Hematopoietic multipotent progenitor cell treated with erythropoietin and hydrocortisone succinate and interleukin-3 and kit ligand, for 15 days (in vitro differentiated cells): ENCODE measurements at places on chromosomes 6 and 20.

DNA sequence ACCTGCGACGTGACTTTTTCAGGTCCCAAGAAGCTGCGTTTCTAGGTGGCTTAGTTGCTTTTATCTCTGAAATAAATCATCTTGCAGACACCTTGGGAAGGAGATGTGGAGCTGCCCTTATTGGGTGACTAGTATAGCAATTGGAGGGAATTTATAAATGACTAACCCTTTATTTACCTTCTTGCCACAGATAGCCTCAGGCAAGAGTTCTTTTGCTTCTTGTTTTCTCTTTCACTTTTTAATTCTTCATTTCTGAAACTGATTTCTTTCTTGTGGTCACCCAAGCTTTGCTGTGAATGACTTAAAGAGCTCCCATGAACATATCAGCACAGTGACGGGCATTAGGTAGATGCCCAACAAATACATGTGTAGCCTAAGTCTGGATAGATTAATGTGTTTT lies 3.0 kb downstream of the ADGRF4 start:
- no peak for DNase-seq

GRCh38 chr6:26491604-26492003 lies 8.5 kb upstream of the BTN1A1 start:
- DNase-seq = no peak

GRCh38 chr6:109379711-109380110 lies 2.6 kb downstream of the CD164 start:
- DNase-seq = no peak

- no peak for DNase-seq
Observed at GRCh38 chr6:85945459-85946185, 302.9 kb upstream of the SYNCRIP start.

GRCh38 chr6:18693881-18694280 lies 306.7 kb downstream of the RNF144B start:
- DNase-seq = no peak

GRCh38 chr6:166101819-166102419 lies 65.7 kb downstream of the TBXT start:
- no peak for DNase-seq

DNA sequence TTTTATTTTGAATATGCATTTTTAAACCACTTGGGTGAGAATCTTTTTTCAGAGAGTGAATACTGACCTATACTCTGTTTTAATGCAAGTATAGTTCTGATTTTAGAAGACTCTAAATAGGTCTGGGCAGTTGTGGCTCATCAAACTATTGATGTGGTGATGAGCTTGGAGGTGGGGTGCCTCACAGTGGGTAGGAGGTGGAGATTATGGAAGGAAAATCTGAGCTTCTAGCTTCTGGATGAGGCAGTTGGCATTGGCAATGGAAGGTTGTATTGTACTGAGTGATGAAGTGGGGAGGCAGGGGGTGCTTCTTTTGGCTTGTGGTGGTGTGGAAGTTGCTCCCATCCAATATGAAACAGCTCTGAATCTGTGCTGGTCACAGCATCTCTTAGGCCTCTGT lies 52.7 kb downstream of the VAPB start:
- no peak for DNase-seq

DNA sequence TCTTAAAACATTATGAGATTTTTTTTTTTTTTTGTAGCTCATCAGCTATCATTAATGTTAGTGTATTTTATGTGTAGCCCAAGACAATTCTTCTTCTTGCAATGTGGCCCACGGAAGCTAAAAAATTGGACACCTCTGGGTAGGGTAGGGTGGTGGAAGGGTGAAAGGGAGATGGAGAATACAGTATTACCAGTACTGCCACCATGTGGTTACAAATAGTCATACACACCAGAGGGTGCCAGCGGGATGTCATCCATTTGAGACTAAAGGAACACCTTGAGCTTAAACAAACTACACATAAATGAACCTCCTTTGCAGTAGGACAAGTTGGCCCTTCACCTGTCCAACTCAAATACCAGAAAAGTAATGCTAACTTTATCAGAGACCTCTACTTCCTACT lies 601.9 kb downstream of the HTR1B start:
- no peak for DNase-seq

DNA sequence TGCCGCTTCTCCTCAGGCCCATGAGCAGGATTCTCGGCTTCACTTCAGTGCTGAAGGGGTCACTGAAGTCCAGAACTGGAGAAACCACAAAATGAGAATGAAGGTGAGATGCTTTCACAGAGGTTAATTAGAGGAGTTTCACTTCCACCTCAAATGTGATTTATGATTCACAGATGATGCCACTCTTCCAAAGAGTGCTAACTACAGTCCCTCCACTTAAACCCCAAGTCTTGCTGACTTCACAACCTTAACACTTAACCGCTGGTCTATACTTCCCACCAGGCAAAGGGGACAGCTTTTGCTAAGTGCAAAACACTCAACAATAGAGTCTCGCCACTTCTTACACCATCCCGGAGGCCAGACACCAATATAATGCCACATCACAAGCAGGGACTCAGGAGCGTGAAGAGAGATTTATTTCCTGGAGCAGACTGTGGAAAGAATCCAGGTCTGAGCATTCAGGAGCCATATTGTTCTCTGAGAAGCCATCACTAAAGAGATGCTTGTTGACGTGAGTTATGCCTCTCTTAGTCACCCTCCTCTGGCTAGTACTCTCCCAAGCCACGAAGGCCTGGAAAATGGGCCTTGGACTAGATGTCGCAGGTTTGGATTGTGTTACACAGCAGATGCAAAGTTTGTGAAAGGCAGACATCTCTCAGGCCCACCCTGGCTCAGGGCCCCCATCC lies 24.4 kb downstream of the RRAGD start:
- DNase-seq = no peak

- no peak for DNase-seq
Observed at GRCh38 chr6:155472886-155473285, 17.2 kb upstream of the NOX3 start.

GRCh38 chr6:80472271-80472670 lies 365.8 kb downstream of the BCKDHB start:
- no peak for DNase-seq
